ENCODE measurements at places on chromosomes 7 and 10.

GRCh38 chr10:48595539-48595932 is 9.3 kb downstream of the ARHGAP22 start:
- no peak for DNase-seq

GRCh38 chr7:154841731-154842331 is 161.1 kb downstream of the PAXIP1 start:
- DNase-seq, result no peak

GRCh38 chr10:123790132-123790885 is 101.3 kb downstream of the CPXM2 start:
- no peak for DNase-seq

DNA sequence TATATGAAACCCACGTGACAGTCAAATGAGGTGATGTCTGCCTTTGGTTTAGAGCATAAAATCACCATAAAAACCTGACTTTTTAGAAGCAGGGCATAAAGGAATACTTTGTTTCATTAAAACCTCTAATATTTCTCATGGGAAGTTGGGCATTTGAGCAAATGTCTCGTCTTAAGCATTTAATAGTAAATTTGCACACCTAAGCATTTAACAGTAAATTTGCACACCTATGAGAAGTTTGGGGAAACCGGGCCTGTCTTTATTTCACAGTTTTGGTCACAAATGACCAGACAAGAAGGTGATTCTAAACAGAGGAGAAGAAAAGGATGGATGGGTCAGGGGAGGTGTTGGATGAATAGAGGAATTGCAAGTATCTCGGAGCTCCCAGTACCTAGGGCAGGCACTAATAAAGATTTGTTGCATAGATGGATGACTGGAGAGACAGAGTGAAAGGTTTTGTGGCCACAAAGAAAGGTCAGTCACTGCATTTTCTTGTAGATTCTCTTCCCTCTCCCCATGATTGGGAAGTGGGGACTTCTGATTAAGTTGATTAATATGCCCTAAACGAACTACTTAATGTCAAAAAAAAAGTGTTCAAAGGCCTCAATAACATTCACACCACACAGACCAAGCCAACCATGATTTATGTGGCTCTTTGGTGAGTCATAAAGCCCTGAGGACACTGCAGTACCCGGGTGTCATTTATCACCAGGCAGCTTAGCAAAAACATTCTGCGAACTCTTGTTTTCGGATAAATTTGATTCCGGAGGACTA is 158.2 kb downstream of the SPAG6 start:
- no peak for DNase-seq

GRCh38 chr7:103349805-103350204 is 2.4 kb downstream of the PSMC2 start:
- no peak for DNase-seq

GRCh38 chr10:21493784-21494183 is 31.7 kb downstream of the SKIDA1 start:
- no peak for DNase-seq

GRCh38 chr10:122304054-122304579 is 33.0 kb downstream of the BTBD16 start:
- no peak for DNase-seq

GRCh38 chr7:154372011-154372601 is 319.9 kb downstream of the DPP6 start:
- no peak for DNase-seq

DNA sequence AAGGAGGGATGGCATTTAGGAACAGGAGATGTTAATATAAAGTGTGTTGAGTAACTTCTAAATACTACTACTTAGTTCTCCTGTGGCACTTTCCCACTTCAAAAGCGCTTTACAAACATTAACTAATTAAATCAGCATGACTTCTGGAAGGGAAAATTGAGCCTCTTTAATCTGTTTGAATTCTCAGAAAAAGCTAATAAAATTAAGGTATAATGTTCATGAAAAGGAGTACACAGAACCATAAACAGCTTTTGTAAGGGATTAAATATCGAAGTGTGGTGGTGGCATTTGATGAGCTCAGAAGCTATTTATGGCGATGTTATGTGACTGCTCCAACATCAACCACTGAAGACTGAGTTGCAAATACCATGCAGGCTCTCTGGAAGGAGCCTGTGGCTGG is 10.2 kb upstream of the VAX1 start:
- no peak for DNase-seq

GRCh38 chr7:195830-196128 is 3.4 kb downstream of the FAM20C start:
- DNase-seq, result no peak

DNA sequence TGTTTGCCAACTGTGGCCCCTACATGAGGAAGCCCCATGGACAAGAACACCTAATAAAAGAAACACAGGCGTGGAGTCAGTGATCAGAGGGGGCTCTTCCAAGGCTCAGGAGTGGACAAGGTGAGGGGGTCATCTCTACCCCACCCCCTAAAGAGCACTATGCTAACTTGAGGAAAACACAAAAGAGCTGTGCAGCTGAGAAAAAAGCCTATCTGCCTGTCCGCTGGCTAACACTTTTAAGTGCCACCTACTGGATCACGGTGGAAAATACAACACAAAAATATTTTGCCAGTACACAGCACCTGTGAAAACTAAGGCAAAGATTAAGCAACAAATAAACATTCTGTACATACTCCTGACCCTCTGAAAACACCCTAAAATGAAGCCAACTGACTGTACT is 53.1 kb upstream of the COBL start:
- peak; percentile 3 for DNase-seq

- no peak for DNase-seq
Measured at GRCh38 chr10:67836972-67837371, 1.0 kb downstream of the DNAJC12 start.

DNA sequence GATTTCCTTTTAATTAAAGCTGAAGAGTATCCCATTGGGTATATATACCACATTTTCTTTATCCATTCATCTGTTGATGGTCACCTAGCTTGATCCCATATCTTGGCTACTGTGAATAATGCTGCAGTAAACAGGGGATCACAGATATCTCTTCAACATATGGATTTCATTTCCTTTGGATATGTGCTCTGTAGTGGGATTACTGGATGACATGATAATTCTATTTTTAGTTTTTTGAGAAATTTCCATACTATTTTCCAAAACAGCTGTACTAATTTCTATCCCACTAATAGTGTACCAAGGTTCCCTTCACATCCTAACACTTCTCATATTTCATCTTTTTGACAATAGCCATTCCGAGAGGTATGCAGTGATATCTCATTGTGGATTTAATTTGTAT is 48.8 kb upstream of the PRPS1L1 start:
- no peak for DNase-seq

- DNase-seq, result no peak
Measured at GRCh38 chr7:157832006-157832405, 495.2 kb downstream of the DNAJB6 start.

DNA sequence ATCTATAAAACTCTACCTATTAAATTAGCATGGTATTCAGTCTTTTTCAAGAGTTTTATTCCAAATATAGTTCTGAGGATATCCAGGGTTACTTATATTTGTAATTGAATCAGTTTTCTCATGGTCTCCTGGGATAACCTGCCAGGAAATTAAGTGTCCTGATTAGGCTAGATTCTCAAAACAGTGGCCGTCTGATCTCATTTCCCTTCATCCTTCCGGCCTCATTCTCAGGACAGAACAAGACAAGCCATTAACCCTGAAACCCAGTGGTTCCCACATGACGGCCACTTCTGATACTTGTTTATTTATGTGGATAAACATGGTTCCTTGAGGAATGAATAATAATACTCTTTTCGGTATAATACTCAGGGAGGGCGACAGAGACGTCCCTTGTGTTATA is 417.6 kb upstream of the POT1 start:
- no peak for DNase-seq

- DNase-seq, result no peak
Measured at GRCh38 chr10:852386-852785, 79.1 kb downstream of the LARP4B start.

GRCh38 chr10:74988832-74989561 is 122.5 kb upstream of the SAMD8 start:
- DNase-seq, result no peak

DNA sequence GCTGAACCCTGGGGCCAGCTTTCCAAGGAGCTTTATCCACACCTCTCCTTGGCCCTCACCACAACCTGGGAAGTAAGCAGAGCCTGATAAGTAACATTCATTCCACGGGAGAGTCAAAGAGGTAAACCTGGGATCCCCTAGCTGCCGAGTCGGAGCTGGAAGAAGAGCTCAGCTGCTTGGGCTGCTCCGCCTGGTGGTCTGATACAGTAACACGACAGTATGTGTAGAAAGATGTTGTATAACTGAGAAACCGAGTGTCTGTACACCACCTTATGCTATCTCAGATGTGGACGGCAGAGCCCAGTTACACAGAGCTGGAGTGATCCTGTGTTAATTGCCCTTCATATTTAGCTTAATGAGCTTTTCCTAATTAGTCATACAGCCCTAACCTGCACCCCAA is 151.3 kb upstream of the KMT2E start:
- DNase-seq, result no peak

GRCh38 chr7:17041324-17041723 is 159.5 kb upstream of the AGR3 start:
- peak; percentile 79 for DNase-seq

DNA sequence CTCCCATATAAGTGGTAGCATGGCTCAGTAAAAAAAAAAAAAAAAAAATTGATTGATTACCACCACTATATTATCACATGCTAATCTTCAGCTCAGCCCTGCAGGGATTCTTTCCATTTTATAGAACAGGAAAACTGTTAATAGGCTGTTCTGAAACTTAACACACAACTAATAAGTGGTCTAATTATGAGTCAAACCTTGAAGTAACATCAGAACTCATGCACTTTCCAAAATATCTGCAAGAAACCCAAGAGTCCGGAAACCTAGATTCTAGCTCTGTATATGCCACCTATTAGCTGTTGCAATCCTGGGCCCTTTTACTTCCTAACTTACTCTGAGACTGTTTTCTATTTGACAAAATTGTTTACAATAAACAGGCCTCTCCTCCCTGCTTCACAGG is 23.9 kb downstream of the SEM1 start:
- DNase-seq, result no peak

Measured in astrocyte of the spinal cord (primary cell).